ENCODE measurements at places on chromosomes 2 and 18.

DNA sequence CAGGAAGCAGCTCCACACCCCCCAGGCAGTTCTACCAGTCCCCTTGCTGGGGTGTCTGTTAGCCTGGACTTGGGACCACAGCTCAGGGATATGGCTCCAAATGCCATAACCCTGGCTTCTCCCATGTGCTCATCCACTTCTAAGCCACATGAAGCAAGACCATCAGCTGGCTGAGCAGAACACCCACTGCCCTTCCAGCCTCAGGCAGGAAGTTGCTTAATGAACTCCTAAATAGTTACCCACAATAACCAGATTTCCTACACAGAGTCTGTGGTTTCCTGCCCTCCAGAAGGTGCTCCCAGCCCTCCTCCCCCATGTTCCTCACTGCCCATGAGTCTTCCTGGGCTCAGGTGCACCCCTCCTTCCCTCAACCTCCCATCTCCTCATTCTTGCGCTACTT, 98.3 kb upstream of the EPC2 start:
- no peak for DNase-seq

GRCh38 chr2:25666218-25666617, 7.2 kb downstream of the DTNB start:
- no peak for DNase-seq

DNA sequence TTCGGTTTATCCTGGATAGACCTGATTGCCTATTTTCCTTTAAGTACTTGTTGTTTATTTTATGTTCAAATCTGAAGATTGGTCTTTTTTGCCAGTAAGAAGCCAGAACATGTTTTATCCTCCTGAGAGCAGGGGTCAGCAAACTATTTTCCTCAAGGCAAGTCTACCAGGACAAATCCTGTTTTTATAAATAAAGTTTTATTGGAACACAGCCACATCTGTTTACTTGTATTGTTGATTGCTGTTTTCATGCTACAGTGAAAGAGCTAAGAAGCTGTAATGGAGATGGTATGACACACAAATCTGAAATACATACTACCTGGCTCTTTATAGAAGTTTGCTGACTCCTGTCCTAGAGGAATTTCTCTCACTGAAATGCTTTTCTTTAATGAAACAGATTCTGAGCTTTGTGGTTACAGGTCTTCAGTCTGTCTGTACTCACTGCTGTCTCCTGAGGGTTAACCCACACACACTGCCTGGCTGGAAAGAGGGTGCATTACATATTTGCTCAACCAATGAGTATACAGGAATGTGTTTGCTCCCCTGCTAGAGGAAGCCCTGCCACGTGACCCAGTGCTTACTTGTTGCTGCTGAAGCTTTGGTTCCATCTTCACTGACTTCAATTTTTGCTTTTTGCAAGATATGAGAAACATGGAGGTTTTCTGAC, 22.6 kb downstream of the MRPL44 start:
- DNase-seq = no peak

DNA sequence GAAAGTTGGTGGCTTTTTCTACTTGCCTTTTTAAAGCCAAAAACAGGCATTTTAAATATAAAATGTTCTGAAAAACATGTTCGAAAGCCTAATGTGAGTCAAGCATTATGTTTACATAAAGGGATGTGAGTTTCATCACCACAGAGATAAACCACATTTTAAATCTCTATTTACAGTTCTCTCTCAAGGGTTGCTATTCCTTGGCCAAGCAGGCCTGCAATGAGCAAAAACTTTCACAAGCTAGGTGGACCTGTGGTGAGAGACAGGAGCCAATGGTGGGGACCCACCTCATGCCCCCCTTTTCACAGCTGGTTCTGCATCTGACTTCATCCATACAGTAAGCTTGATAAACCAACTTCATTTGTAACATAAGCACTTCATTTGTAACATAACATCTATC, 65.1 kb downstream of the CUL3 start:
- peak; percentile 70 for DNase-seq

All from activated T-cell treated with anti-CD3 and anti-CD28 coated beads, Interleukin-2, amount 50 U/mL, for 72 hours (primary cell).